Stimulated activated naive CD4-positive, alpha-beta T cell (primary cell): ENCODE measurements at places on chromosomes 4 and X.

DNA sequence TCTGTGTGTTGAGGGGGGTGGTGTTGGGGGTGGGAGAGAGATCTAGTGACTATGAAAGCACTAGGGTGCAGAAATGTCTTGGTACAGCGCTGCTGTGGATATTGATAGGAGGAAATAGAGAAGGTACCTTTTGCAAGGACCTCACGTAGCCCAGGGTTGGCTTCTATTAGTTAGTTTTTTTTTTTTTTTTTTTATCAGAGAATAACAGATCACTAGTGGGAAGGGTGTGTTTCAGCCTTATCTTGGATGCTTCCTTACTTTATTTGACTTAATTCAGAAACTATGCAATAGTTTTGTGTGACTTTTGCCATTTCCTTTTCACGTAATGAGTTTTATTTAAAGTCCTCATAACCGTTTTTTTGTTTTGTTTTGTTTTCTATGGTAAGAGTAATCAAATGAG, 16.4 kb upstream of the PGRMC2 start:
- DNase-seq = no peak

- DNase-seq = no peak
These were observed 164.0 kb downstream of the PRKX start for GRCh38 chrX:3549411-3549911.

DNA sequence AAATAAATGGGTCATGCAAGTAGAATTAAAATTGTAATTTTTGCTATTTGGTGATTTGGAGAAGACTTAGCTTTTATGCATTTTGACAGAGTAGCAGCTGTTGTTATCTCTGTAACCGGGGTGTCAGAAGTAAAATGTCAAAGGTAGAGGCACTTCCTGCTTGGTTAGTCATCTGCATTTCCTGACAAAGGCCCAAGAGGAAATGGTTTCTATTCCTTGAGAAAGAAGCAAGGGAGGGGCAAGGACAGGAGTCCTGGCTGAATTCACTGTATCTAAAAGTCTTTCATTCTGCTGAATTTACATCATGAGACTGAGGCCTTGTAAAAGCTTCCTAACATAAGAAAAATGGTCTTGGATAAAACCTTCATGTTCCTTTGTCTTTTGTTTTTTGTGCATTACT, 550.9 kb upstream of the BOD1L1 start:
- no peak for DNase-seq

DNA sequence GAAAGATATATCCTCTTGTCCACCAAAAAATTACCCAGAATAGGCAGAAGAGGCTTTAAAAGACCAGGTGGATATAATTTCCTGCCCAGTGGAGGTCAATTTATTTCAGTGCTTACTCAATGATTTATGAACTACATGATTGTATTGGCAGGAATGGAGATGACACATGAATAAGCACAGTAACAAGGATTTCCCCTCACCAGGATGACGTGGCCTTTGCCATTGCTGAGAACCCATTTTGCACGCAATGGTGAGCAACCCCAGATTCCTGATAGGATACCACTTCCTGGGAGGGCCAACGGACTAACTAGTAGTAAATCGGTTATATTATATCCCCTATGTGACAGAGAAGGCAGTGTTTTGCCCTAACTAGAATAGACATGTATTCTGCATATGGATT, 11.6 kb upstream of the TTC29 start:
- no peak for DNase-seq

- no peak for DNase-seq
These were observed 421.9 kb downstream of the ANKRD50 start for GRCh38 chr4:124290678-124291077.

- DNase-seq = no peak
These were observed 50.0 kb upstream of the TRIM2 start for GRCh38 chr4:153154007-153154975.

DNA sequence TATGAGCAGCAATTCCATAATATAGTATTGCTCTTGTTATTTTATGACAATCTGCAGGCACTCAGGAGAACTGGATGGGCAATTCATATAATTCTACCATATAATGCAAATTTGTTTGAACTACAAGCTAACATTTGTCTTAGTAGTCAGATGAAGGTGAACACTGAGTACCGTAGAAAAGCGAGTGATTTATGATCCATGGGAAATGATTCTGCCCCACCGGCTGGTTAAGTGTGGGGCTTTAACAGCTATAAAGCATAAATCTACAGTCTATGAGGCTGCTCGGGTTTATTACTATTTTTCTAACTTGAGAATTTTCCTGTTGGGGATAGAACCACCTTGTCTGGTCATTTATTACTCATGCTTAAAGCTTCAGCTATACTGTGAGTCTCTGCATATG, 275.5 kb downstream of the PCDH10 start:
- no peak for DNase-seq

DNA sequence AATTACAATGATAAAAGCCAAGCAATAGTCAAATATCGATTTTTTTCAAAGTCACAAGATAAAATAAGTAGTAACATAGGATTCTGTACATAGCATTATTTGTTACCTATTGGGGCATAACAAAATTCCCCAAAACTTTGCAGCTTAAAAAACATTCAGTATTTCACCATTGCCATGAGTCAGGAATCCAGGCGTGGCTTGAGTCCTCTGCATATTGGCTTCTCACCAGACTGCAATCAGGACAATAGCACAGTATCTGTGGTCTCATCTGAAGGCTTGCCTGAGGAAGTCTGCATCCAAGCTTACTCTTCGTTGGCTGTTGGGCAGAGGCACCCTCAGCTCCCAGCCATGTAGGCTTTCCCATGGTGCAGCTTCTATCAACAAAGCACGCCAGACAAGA, 6.2 kb upstream of the CTBP1 start:
- DNase-seq = no peak

DNA sequence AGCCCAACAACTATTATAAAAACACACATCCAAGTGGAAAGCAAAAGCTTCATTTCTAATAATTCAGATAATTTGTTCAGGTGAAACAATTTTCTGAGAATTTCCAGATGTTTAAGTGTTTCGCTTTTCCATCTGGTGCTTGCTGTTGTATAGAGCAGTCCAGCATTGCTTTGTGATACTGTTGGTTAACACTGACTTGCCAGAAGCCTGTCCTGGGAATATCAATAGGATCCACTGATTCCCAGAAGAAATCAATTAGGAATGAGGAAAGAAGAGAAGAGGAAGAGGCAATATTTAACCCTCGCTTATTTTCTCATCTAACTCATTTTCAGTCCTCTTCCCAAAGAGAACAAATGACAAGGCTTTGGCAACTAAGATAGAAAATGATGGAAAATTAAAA, 94.9 kb upstream of the DDIT4L start:
- DNase-seq = no peak

DNA sequence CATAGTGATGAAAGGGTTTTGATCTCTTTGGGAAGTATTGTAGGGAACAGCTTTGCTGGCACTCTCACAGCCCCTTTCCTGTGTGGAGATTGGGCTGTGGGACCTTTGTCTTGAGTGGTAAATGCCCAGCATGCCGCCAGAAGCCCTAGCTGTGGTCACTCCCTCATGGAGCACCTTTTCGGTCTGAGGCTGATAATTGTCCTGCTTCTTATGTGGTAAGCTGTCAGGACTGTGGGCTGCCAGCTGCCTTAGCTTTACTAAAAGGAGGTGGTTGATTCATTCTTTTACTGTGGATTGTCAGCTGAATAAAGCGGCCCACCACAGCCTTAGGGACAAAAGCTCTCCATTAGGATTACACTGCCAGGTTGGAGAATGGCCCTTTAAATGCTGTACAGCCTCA, 7.1 kb downstream of the PASD1 start:
- DNase-seq = no peak
